NCI-H1436 treated with DMSO at 0.1 percent for 48 hours (cell line): ENCODE measurements at places on chromosomes 3 and 15.

GRCh38 chr3:15207836-15208504 lies 1.9 kb downstream of the CAPN7 start:
- no peak for DNase-seq

GRCh38 chr15:74988007-74988800 lies 7.2 kb upstream of the SCAMP5 start:
- peak; percentile 5 for DNase-seq

GRCh38 chr3:197175503-197175902 lies 122.9 kb downstream of the DLG1 start:
- DNase-seq: no peak

DNA sequence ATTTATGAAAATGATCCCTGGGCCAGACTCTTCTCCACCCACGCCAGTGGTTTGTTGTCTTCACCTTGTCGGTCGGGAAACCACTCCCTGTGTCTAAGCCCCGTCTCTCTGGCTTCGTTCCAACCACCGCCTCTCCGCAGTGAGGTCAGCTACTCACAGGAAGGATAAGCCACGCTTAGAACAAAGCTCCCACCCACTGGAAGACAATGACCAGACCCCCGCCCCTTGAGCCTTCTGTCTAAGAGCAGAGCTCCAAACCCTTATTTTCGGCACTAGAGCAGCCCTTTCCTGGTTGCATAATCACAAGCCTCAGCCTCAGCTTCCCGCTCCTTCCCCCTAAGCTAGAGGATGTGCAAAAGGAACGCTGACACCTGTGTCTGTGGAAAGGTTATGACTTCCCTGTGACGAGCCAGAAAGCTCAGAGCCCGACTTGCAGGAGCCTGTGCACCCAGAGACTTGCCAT lies 114.9 kb upstream of the MEF2A start:
- DNase-seq: no peak

- DNase-seq: peak; percentile 37
Observed at GRCh38 chr3:102529452-102529851, 94.6 kb downstream of the ZPLD1 start.

DNA sequence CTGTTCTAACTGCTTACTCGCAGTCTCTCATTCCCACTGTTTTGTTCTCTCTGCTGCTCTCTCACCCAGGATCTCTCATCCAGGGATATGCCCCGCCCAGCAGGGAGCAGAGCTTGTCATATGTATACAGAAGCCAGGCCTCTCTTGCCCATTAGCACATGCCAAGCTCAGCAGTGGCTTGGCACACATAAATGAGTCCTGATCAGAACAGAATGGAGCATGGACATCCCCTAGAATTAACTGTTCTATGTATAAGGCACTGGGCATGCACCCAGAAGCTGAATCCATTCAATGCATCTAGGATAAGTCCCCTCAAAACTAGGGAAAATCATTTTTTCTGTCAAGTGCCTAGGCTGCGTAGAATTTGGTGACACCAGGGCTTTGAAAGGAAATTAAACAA lies 61.6 kb downstream of the IGSF11 start:
- DNase-seq: no peak
